T-helper 22 cell (primary cell): ENCODE measurements at places on chromosomes 6 and 20.

- no peak for DNase-seq
These were observed 548.9 kb upstream of the ADGRB3 start for GRCh38 chr6:68086199-68086598.

GRCh38 chr20:57746832-57747404, 37.1 kb upstream of the PMEPA1 start:
- no peak for DNase-seq

- DNase-seq, result peak; percentile 57
These were observed 17.3 kb downstream of the GABRR2 start for GRCh38 chr6:89297695-89298351.

DNA sequence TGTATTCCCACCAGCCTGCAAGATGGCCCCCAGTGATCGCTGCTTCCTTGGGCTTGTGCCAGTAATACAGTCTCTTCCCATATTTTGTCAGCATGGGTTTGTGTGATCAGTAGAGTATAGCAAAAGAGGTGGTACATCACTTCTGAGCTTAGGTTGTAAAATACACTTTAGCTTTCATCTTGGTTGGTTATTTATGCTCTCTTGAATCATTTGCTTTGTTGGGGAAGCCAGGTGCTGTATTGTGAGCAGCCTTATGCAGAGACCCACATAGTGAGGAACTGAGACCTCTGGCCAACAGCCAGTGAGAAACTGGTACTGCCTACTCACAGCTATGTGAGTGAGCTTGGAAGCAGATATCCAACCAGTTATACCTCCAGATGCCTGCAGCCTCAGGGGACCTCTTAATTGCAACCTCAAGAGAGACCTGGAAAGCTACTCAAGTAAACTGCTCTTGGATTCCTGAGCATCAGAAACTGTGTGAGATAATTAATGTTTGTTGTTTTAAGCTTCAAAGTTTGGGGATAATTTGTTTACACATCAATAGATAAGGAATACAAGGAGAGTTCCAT, 229.3 kb downstream of the FARS2 start:
- no peak for DNase-seq

DNA sequence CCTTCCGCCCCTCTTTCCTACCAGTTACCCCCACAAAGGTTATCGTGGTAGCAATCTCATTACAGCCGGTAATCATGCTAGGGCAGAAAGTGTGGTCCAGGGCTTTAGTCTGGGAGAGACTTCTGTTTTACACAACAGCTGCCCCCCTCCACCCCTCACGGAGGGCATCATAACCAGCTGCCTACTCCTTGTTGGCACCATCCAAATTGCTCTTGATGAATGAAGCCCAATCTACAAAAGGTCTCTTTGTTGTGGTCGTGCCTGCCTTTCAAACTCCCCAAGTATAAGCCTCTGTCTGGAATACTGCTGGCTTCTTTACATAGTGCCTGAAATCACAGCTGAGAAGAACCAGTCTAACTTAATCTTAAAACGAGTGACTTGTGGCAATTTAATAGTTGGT, 157.9 kb downstream of the INSM1 start:
- DNase-seq, result no peak

GRCh38 chr6:44133003-44133931, 5.9 kb downstream of the TMEM63B start:
- DNase-seq, result no peak

DNA sequence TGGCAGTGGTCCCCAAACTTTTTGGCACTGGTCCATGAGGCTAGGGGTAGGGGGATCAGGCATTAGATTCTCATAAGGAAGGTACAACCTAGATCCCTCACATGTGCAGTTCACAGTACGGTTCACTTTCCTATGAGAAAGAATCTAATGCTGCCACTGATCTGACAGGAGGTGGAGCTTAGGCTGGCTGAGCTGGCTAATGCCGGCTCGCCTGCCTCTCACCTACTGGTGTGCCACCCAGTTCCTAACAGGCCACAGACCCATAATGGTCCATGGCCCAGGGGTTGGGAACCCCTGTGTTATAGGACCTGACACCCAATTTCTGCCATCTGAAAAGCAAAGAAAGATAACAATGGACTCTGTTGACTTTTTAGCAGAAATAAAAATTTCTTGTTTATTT, 199.6 kb downstream of the GMPR start:
- DNase-seq, result no peak

- no peak for DNase-seq
These were observed 227.2 kb downstream of the LY86 start for GRCh38 chr6:6815732-6816131.

- no peak for DNase-seq
These were observed 144.6 kb upstream of the AGPAT4 start for GRCh38 chr6:161418463-161418945.

DNA sequence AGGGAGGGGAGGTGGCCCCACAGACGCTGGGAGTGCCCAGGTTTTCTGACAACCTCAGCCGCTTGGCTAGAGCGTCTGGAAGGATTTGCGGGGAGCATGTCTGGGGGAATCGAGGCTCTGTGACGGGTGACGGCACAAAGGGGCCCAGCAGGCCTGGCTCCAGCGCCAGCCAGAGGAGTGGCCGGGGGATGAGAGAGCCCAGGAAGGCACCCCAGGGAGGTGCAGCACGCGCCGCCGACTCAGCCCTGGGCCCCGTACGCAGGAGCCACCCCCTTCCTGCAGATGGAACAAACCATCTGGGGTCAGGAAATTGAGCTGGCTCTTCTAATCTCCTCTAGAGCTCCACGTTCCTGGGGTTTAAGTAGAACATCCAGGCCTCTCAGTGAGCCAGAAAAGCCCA, 5.9 kb upstream of the SLCO4A1 start:
- DNase-seq, result no peak

DNA sequence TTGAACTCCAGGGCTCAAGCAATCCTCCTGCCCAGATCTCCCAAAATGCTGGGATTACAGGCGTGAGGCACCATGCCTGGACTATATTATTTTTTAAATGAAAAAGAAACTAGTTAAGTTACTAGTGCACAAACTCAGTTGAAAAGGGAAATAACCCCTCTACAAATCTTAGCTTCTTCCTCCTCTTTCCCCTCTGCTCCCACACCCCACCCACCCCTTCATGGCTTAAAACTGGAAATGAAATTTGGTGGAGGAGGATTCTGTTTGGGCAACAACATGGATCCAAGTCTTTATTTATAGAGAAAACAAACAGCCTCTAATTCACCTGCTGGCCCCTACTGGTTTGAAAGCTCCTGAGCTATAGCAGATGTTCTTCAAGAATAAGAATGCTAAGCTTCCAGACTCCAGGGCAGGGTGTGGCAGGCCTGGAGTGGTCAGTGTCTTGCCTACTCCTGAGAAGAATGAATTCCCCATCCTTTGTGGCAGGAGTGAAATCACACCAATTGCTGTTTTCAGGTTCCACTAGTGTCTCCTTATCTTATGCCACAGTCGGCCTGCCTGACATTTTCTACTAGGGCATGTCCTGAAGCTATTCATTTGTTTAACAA, 73.5 kb downstream of the ZFP64 start:
- DNase-seq, result no peak

DNA sequence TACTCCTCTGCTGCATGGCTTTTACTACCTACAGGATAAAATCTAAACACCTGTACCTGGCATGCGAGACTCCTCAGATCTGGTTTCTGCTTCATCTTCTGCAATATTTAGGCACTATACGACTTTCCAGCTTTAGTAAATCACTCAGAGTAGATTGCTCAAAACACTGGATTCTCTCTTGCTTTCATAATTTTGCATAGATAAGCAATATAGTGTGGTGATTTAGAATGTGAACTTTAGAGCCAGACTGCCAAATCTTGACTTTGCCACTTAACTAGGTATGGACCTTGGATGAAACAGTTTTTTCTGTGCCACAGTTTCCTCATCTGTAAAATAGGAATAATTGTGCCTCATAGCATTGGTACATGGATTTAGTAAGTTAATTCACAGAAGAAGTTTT, 28.9 kb downstream of the CEP57L1 start:
- no peak for DNase-seq

- DNase-seq, result no peak
These were observed 25.5 kb upstream of the PXDC1 start for GRCh38 chr6:3776881-3777507.

DNA sequence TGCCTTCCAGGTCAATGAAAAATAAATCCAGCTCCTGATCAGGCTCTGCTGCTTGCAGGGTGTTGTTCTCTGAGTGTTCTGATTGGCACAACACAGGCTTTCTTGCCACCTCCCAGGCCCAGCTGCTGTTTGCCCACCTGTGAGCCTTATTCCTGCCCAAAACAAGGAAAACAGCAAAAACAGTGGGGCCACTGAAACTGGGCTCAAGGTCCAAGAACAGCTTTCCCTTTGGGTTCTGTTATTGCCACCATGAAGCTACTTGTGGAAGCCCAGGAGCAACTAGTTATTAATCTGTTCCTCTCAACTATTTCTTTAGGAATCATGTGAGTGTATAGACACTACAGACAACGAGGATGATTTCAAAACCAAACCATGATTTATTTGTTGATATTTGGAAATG, 159.1 kb downstream of the PLCB1 start:
- no peak for DNase-seq

DNA sequence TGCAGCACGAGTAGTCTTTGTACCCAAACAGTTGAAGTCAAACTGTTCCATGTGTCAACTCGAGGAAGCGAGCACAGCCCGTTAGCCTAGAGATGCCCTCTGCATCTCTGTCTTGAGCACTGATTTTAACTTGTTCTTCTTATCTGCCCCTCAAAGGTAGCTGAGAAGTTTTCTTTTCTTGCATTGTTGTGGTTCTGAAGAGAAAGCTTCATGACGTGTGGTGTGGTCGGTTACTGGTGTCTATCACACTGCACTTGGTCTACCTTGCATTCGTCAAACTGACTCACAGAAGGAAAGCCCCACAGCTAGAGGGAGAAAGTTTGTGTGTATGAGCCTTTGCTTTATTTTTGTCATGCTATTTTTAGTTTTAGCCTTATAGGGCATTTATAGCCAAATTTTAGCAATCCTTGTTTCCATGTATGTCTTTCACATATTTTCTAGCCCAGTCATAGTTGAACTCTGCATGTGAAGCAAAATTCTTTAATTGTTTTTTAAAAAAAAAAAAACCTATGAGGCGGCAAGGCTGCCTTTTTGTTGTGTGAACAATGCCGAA, 115.1 kb downstream of the JAG1 start:
- no peak for DNase-seq

DNA sequence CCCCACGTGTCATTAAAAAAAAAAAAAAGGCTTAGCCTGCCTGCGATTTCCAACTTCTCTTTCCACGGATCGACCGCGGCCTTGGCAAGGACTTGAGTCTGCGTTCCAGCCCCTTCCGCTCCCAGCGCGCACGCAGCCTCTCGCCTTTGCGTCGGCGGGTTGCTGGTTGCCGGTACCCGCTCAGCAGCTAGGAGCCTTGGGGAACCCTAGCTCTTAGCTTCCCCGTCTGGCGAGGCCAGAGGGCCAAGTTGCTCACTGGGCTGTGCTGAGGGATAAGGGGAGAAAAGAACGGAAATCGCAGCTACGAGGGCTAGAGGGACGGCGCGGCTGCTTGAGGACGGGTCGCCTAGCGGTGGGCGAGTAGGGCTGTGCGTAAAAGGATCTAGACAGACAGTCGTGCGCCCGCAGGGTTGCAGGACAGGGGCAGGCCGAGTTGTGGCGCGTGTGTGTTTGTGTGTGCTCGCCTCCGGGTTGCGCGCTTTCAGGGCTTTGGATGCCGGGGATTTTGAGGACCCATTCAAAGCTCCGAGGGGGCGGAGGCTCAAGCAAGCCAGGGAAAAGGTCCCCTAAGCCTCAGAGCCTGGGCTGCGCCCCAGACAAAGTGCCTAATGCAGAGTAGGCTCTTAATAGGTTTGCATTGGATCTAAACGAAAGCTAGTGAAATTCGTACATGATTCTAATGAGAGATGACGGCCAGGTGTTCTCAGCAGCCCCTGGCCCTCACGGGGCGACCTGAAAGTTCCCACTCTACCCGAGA, 40.5 kb upstream of the OSTM1 start:
- no peak for DNase-seq

DNA sequence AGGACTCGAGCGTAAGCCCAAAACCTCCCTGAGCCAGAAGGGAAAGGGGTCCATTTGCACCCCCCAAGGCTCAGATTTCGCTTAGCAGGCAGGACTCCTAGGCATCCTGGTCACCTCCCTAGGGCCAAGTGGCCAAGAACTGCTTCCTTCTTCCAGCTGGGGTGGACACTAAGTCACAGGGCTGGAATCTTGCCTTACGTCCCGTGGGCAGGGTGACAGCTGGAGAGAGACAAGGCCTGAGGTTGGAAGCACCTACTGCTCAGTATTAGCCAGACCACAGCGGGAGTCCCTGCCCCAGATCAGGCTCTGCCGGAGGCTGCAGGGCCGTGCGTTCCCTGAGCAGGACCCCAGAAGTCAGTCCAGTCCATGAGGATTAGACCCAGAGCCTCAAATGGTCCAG, 19.7 kb downstream of the LAMA5 start:
- no peak for DNase-seq
